ENCODE measurements at places on chromosomes 6 and 20. TPM values are rescaled to one million over a fixed set of nuclear protein-coding genes. Genes with fewer than 3 reads are reported as not detected.

Gene NKX2-4
- not detected for polyA plus RNA-seq

Gene CALHM6
- 68.4 TPM for polyA plus RNA-seq

Gene PSMB9
- polyA plus RNA-seq, result 242 TPM

Gene RCAN2
- polyA plus RNA-seq, result not detected

Gene PSORS1C1
- not detected for polyA plus RNA-seq

Gene FAM83C
- polyA plus RNA-seq, result not detected

Gene TNF
- 21.9 TPM for polyA plus RNA-seq

Gene C2
- polyA plus RNA-seq, result 0.23 TPM

Gene ZSCAN23
- 0.09 TPM for polyA plus RNA-seq

Gene LPA
- not detected for polyA plus RNA-seq

Gene OXT
- not detected for polyA plus RNA-seq

Gene CLPSL1
- not detected for polyA plus RNA-seq

Gene LST1
- 30.5 TPM for polyA plus RNA-seq

Gene FOXS1
- polyA plus RNA-seq, result not detected

Gene RFX6
- polyA plus RNA-seq, result not detected

Gene FANCE
- polyA plus RNA-seq, result 9.2 TPM

Gene SYS1
- polyA plus RNA-seq, result 25.3 TPM

Gene PIGU
- polyA plus RNA-seq, result 12.0 TPM

Gene CTAGE9
- not detected for polyA plus RNA-seq

Gene GPX5
- polyA plus RNA-seq, result not detected

Gene MUCL3
- polyA plus RNA-seq, result not detected

Gene SMLR1
- not detected for polyA plus RNA-seq

Gene GINS1
- polyA plus RNA-seq, result 0.61 TPM

Gene PRSS35
- polyA plus RNA-seq, result not detected

Gene PTCHD4
- polyA plus RNA-seq, result not detected

Gene DOK5
- polyA plus RNA-seq, result not detected

Gene SPTLC3
- 0.01 TPM for polyA plus RNA-seq

Gene WFDC5
- not detected for polyA plus RNA-seq

Gene PMEPA1
- 19.7 TPM for polyA plus RNA-seq

Gene KIAA1586
- polyA plus RNA-seq, result 1.2 TPM

Gene VSX1
- not detected for polyA plus RNA-seq

Gene KCNQ5
- polyA plus RNA-seq, result 4.1 TPM

Gene CTNNBL1
- 23.5 TPM for polyA plus RNA-seq

Gene CD40
- 215 TPM for polyA plus RNA-seq

Gene GLP1R
- not detected for polyA plus RNA-seq

Gene TMEM74B
- polyA plus RNA-seq, result 1.4 TPM

Gene SLC17A3
- 0.19 TPM for polyA plus RNA-seq

Gene ELOVL4
- not detected for polyA plus RNA-seq

Gene PRND
- polyA plus RNA-seq, result 0.03 TPM

Gene TBXT
- polyA plus RNA-seq, result 0.63 TPM

Gene GRIK2
- polyA plus RNA-seq, result not detected

Gene ENTPD6
- 79.8 TPM for polyA plus RNA-seq

Gene KHDC1
- 2.8 TPM for polyA plus RNA-seq

Gene RBPJL
- polyA plus RNA-seq, result not detected

Gene SALL4
- polyA plus RNA-seq, result 0.17 TPM

Gene CD109
- polyA plus RNA-seq, result not detected

Gene MED20
- polyA plus RNA-seq, result 4.6 TPM

Gene STMND1
- polyA plus RNA-seq, result not detected

Gene TNNC2
- polyA plus RNA-seq, result 2.4 TPM

Gene GATA5
- polyA plus RNA-seq, result not detected

Gene FAM229B
- polyA plus RNA-seq, result 0.65 TPM

Gene BPIFB4
- not detected for polyA plus RNA-seq

Gene HSPA12B
- not detected for polyA plus RNA-seq

Gene DDO
- not detected for polyA plus RNA-seq

Gene SLC25A27
- 0.81 TPM for polyA plus RNA-seq

Measured in B cell (primary cell).